Tibial nerve (tissue), 4 donors: ENCODE measurements at places on chromosomes 3 and 15.

DNA sequence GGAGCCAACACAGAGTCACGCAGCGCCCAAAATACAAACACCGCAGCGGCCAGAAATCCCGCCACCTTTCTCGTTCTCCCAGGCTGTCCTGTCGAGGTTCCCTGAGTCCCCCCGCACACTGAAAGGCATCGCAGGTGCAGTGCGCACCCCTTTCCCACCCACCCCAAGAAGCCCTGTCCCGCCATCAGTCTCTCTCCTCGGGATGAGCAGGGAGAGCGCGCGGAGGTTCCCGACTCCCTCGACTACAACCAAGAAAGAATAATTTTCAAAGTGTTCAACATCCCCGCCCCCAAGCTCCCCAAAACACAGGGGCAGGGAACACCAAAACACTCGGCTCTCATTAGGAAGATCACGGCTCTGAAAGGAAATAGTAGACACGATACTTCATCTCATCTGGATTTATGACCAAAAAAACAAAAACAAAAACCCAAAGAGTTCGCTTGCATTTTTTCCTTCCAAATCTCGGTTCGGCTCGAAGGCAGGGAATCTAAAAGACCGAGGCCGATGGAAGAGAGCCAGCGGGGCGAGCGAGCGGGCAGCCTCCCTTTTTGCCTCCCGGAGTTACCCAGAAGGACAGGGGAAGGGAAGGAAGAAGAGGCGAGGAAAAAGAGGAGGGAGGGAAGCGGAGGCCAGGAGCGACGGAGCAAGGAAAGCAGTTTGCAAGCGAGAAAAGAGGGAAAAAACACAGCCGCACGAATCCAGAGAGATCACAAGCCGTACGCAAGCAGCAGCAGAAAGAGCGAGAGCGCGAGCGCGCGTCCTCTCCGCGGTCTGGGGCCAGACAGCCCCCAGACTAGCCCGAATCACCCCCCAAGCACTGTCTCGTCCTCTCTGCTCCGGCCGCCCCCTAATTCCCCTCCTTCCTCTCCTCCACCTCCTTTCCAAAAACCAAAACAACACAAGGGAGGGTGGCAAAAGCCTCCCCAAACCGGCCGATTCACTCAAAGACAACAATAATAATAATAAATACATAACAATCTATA is 808 bp downstream of the BCL6 start:
- no peak for DNase-seq

GRCh38 chr3:9901967-9902366 is 681 bp upstream of the IL17RE start:
- no peak for DNase-seq

GRCh38 chr3:101667331-101667730 is 9.6 kb downstream of the ZBTB11 start:
- DNase-seq: no peak

DNA sequence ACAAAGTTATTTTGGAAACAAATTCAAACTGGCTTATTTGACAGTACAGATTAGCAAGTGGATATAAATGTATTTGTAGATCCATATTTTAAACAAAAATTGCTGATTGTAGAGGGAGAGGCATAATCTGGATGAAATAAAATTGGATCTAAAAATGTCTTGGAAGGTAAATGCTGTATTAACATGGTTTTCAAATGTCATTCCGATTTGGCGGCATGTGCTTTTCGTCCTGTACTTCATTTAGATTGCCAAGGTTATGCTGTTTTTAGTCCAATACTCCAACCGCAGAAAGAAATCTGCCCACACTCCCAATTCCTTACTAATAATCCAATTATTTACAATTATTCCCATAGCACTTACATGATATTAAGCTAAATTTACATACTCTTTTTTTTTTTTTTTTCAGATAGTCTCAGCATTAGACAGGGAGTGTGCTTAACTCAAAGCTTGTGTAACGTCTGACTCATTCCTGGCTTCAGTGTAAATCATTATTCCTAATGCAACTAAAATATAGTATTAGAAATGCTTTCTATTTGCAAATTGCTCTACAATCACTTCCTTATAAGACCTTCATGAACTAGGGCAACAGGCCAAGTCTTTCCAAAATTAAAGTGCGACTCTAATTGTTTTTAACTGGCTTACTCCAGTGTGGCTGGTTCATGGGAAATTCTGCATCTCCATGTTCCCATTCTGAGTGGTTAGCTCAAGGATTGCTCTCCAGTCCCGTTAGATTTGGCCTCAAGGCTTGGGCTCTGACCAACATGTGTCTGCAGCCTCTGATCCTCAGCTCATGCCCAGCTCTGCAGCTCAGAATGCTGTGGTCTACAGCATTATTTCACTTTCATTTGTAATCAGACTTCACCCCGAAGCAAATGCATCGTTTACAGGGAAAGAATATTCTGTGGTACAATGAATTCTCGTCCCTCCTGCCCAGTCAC is 103.9 kb downstream of the FBN1 start:
- DNase-seq: no peak

- DNase-seq: no peak
Measured at GRCh38 chr3:38026856-38027255, 2.6 kb downstream of the PLCD1 start.
